ENCODE measurements at places on chromosomes 3 and 15.
A peak's percentile ranks its signal among the peaks of the same experiment; 100 is the strongest.

DNA sequence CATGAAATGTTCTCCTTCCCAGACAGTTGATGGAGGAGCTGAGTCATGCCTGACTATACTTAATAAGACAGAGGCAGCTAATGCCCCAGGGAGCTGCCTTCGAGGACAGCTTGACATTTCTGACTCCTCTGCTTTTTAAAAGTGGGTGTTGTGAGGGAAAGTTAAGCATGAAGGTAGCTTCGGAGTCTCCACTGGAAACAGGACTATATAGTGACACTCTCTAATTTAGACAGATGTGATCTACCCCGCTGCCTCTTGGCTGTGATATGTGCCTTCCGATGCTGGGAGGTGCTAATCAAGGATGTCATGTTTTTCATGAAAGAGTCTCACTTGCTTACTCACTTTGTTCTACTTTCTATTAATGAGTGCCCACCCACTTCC, 72.7 kb downstream of the IL1RAP start:
- no peak for DNase-seq

- DNase-seq = no peak
These were observed 17.8 kb upstream of the NR2E3 start for GRCh38 chr15:71792521-71792920.

GRCh38 chr3:34394978-34395748, 596.7 kb downstream of the PDCD6IP start:
- DNase-seq = no peak

GRCh38 chr15:60396560-60396957, 1.2 kb downstream of the ANXA2 start:
- no peak for DNase-seq

DNA sequence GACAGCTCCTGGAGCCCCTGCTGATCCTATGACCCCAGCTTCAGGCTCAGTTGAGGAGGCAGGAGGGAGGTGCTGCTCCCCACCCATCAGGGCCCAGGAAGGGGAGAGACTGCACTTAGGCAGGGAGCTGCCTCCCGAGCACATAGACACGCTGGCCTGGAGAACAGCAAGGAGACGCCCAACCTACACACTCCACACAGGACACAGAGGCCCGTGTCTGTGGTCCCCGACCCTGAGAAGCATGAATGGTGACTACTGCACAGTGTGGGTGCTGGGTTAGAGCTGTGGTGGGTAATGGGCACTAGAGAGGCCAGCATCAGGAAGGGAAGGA, 1.1 kb upstream of the HHATL start:
- no peak for DNase-seq

- DNase-seq = no peak
These were observed 59.3 kb upstream of the CHMP2B start for GRCh38 chr3:87167628-87168456.

- no peak for DNase-seq
These were observed 6.2 kb downstream of the TSC22D2 start for GRCh38 chr3:150414258-150414657.

DNA sequence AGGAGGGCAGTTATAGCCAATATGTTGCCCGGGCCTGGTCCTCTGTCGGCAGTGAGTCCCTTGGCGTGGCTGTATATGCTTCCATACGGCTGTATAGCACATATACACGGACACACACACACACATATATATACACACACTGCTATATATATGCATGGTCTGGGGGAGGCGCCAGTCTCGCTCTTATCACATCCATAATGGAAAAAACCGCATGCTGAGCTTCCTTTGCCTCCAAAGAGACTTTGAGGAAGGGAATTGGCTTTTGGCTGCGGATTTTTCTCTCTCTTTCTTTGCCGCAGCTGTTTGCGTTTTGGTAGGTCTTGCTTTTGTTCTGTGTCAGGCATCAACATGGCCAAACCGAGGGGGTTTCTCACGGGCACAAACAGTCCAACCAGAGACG, 11.3 kb upstream of the TMEM115 start:
- no peak for DNase-seq

DNA sequence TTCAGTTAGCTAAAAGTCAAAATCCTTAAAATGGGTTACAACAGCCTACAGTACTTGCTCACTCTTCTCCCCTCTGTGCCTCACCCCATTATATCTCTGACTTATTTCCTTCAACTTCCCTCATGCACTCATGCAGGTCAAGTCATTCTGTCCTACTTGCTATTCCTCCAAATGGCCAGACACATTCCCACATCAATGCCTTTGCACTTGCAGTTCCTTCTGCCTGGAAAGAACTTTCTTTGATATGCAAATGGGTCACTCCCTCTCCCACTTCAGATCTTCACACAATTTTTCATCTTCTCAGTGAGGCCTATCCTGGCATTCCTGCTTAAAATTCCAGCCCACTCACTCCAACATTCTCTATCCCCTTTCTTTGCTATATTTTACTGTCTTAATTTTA, 547.2 kb upstream of the TGFBR2 start:
- DNase-seq = no peak

GRCh38 chr3:116449546-116450350, 4.5 kb upstream of the LSAMP start:
- no peak for DNase-seq

DNA sequence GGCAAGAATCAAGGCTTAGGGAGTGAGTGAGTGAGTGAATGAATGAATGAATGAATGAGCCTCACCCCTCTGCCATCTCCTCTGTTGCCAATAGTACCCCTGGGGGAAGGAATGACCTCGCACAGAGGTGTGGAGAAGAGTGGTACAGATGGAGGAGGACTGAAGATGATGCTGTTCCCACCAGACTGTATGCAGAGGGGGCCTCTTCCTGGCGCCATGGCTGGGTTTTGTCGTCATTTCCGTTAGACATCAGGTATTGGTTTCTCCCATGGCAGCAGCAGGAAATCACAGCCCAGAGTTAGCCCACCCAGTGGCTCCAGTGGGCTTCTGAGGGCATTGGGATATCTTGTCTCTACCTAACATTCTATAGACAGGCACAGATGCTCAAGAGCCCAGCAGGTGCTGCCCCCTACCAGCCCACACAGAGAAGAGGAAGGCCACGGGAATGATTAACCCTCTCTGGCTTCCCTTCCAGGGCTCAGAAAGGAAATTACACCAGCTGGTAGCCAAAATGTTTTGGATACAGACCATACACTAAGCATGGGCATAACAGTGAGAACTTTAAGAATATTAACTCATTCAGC, 109.8 kb upstream of the SLC6A11 start:
- DNase-seq = no peak

DNA sequence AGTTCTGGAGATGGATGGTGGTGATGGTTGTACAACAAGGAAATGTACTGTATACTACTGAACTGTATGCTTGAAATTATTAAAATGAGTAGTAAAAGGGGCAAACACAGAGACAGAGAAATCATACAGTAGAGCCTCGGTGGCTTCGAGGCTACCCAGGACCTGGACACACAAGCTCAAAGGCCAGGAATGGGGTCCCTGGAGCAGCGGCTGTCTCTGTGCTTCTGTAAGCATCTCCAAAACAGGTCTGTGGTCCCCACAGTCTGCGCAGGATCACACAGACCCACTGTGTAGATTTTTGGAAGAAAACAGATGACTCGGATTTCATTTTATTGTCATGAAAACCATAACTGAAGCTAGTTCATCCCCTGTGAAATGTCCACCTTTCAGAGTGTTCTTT, 39.7 kb downstream of the PGPEP1L start:
- no peak for DNase-seq

- peak; percentile 41 for DNase-seq
These were observed 842 bp downstream of the FSTL1 start for GRCh38 chr3:120449701-120450599.

GRCh38 chr15:67224889-67225288, 29.6 kb downstream of the AAGAB start:
- DNase-seq = no peak

GRCh38 chr15:101107625-101108460, 144.0 kb downstream of the CHSY1 start:
- no peak for DNase-seq

DNA sequence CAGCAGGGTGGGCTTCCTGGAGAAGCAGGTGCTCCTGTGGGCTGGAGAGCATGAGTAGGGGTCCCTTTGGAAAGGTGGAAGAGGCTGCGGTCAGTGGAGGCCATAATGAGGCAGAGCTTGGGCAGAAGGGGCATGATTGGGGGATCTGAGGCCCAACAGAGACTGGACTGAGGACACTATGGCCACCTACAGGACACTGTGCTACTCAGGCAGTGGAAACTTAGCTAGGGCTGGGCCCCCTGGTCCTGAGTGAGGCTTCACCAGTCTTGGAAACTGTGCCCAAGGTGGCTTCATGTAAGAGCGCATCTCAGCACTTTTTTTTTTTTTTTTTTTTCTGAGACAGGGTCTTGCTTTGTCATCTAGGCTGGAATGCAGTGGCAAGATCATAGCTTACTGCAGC, 6.3 kb upstream of the COMMD4 start:
- DNase-seq = no peak

- no peak for DNase-seq
These were observed 69.5 kb upstream of the NEO1 start for GRCh38 chr15:72982714-72983113.

DNA sequence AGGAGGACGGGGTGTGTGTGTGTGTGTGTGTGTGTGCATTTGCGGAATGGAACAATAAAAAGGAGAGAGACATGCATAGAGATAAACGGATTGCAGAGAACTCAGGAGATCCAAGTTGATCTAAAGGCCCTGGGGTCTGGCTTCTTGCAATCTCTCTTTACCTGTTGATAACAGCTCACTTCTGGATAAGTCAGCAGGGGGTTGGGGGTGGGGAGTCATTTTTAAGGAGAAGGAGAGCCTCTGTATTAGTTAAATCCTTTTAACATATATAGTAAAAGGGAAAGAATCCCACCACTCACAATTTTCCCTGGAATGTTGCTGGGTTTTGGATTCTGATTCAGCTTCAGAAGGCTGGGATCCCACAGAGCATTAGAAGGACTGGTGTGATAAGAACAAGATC, 87.5 kb upstream of the MITF start:
- DNase-seq = no peak

DNA sequence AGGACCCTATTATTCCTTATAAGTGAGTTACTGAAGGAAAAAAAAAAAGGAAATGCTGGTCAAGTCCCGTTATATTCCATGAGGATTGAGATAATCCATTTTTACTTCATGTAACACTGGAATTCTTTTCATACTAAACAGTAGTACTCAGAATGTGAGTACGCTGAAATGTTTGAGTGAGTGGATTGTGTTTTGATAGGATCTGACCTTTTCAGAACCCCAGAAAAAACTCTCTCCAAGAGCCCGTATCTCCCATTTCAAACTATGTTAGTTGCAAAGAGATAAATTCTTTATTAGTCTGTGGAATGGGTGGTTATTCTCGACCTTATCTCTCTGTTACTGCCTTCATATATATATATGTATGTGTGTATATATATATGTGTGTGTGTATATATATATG, 2.5 kb upstream of the LPP start:
- DNase-seq = no peak

- DNase-seq = no peak
These were observed 285.1 kb downstream of the PTPRG start for GRCh38 chr3:61846488-61846887.

DNA sequence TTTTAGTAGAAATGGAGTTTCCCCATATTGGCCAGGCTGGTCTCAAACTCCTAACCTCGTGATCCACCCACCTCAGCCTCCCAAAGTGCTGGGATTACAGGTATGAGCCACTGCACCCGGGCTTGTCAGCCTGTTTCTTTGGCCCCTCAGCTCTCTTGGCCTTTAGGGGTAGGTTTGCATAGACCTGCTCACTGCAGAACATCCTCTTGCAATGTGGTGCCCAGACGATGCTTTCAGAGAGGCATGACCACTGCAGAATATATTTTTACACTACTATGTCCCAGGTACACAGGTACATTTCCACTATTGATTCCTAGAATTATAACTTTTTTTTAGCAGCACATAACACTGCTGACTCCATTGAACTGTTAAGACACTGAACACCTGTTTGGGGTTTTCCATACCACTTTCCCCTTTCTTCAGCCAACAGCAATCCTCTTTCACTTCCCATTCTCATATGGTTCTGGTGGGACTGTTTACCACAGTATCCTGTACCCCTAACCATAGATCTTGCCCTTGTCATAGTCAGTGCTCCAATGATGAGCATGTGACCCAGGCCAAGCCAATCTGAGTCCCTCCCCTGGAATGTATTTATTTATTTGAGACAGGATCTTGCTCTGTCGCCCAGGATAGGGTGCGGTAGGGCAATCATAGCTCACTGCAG, 21.1 kb downstream of the CCDC32 start:
- no peak for DNase-seq

- no peak for DNase-seq
These were observed 281.9 kb upstream of the DPH6 start for GRCh38 chr15:35827911-35828310.

Measured in DMS79 treated with DMSO at 0.1 percent for 48 hours (cell line).